Stimulated activated CD8-positive, alpha-beta memory T cell treated with anti-CD3 and anti-CD28 coated beads, Interleukin-7, amount 100 ng/mL, for 1 hour (primary cell): ENCODE measurements at places on chromosomes 12 and 14.

DNA sequence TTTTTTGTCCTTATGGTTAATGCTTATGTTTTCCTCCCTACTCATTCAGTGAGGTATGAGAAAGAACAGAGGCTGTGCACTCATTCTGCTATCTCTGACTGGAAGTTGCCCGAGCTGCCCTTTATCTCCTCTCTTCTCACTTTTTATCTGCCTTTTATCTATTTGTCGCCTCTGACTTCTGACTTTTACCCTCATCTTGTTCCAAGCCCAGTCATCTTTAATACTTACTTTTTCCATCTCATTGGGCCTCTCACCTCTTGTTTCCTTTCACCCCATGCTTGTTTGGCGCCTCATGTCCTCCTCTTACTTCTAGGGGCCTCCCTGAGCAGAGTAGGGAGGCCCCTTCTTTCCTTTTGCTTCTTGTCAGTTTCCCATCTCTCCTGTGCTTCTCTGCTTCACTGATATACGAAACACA lies 50.7 kb downstream of the DIP2B start:
- no peak for DNase-seq

- DNase-seq: no peak
Observed at GRCh38 chr12:67042697-67043131, 226.4 kb upstream of the CAND1 start.

DNA sequence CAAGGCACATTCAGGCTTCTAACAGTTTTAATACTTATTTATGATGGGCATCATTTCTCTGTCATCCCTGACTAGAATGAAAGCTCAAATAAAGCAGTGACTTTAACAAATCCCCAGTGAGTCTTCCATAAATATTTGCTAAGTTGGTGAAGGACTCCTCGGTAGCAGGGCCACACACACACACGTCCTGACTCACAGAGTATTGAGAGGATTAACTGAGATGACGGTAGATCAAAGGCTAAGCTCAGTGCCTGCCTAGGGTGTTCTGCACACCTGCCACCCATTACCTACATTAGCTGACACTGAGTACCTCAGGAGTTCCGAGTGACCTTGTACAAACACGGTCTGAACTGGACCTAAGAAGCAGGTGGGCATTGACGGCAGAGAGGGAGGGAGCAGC lies 197.3 kb upstream of the SFSWAP start:
- DNase-seq: no peak

DNA sequence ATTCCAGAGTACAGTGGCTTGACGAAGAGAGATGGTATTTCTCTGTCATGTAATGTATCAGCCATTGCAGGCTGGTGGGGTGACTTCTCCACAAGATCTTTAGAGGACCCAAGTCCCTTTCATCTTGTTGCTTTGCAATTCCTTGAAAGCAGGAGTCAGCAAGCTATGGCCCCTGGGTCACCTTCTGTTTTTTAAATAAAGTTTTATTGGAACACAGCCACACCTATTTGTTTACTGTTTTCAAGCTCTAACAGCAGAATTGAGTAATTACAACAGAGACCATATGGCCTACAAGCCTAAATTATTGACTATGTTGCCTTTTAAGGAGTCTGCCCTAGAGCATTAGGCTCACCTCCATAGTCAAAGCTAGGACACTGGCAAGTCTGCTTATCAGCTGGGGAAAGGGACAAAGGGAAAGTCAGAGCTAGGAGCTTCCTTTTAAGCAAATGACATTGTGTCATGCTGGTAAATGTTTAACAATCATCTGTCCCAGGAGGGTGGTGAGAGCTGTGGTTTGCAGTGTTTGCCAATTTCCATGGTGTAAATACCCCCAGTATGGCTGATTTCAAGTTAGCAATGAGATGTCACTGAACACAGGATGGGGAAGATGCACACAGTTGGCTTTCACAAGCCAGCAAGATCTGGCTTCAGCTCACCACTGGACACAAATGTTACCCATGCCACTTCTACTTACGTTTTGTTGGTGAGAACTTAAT lies 87.7 kb upstream of the PWP1 start:
- no peak for DNase-seq

GRCh38 chr12:107903341-107904061 lies 129.0 kb downstream of the ASCL4 start:
- no peak for DNase-seq

DNA sequence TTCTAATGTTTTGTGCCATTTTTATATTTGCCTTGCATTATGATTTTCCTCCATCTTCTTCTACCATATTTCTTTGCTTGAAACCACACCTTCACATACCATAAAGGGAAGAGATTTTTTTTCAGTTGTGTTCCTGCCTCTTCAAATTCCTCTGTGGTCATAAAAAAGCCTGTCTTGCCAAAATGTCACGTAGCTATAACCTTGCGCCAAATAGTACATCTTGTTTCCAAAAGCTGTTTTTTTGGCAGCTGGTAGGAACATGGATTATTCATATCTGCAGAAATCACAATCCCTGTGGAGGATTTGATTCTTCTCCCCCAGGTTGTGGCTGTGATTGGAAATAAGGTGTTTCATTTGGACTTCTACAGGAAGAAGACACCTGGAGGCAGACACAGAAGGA lies 133.6 kb upstream of the SLC35F4 start:
- no peak for DNase-seq

DNA sequence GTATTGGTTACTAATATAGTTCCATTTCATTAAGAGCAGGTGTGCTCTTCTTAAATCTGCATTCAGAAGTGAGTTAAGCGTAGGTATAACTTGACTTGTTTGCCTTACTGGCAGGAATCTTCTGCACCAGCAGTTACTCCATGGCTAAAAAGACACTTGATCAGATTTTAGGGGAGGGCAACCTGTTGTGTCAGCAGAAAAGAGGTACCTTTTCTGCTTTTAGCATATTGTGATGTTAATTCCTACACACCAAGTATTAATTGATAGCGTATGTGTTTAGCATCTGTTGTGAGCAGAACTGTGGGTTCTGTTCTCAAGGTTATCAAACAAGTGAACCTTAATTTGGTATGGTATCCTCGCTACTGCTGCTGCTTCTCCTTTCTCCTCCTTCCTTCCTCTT lies 38.3 kb downstream of the TTLL5 start:
- no peak for DNase-seq

- DNase-seq: no peak
Observed at GRCh38 chr12:84912198-84913128, at the start of gene SLC6A15. Gene SLC6A15, minus strand, starts transcription at chr12:84912799. Its CDS starts 20,679 bp downstream, at chr12:84892120.

GRCh38 chr14:70697701-70698100 lies 56.0 kb downstream of the TTC9 start:
- no peak for DNase-seq

- DNase-seq: no peak
Observed at GRCh38 chr12:117300174-117300573, 61.3 kb downstream of the NOS1 start.

DNA sequence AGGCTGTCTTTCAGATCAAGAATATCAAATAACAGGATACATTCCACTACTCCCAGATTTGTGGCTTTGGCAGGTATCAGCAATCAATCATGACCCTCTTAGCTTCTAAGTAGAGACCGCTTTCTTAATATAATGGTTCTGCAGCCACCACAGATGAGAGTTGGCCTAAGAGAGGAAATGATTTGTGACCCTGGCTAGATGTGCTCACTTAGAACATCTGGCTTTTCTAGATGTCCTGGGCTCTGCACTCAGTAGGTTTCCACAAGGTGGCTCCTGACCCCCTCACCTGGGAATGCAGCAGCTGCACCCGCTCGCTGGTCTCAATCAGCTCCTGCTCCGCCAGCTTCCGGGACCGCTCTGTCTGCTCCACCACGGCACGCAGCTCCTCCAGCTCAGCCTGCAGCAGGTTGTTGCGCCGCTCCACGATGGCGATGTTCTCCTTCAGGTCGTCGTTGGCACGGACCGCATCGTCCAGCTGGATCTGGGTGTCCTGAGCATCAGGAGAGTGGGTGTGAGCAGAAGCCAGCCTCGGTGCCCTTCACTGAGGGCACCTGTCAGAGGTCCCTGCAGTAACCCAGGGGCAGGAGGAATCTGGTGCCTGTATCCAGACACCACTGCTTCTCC lies 8.9 kb downstream of the CMTM5 start:
- no peak for DNase-seq

- DNase-seq: no peak
Observed at GRCh38 chr12:51202718-51203117, 15.1 kb downstream of the POU6F1 start.

GRCh38 chr12:613996-614395 lies 49.2 kb downstream of the NINJ2 start:
- DNase-seq: no peak

DNA sequence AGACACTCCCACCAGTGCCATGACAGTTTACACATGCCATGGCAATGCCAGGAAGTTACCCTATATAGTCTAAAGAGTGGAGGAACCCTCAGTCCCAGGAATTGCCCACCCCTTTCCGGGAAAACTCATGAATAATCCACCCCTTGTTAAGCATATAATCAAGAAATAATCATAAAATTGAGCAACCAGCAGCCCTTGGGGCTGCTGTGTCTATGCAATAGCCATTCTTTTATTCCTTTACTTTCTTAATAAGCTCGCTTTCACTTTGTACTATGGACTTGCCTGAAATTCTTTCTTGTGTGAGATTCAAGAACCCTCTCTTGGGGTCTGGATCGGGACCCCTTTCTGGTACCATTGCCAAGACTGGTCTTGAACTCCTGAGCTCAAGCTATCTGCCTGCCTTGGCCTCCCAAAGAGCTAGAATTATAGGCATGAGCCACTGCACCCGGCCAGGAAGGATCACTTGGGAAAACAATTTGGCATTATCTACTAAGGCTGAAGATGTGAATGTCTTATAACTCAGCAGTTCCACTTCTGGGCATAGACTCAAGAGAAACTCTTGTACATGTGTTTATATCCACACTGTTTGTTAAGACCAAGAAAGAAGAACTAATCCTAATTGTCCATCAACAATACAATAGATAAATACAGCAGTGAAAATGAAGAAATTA lies 35.9 kb upstream of the CEP83 start:
- DNase-seq: no peak

DNA sequence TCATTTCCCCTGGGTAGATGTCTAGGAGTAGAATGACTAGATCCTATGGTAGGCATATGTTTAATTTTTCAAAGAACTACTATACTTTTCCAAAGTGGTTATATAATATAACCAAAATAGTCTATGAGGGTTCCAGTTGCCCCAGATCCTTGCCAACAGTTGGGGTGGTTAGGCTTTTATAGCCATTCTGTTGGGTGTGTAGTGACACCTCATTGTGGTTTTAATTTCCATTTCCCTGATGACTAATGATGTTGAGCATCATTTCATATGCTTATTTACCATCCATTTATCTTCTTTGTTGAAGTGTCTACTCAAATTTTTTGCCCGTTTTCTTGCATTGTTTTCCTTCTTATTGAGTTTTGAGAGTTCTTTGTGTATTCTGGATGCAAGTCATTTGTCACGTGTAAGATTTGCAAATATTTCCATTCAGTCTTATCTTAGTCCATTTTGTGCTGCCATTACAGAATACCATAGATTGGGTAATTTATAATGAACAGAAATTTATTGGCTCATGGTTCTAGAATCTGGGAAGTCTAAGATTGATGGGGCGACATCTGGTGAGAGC lies 4.7 kb downstream of the SYNE2 start:
- DNase-seq: no peak

DNA sequence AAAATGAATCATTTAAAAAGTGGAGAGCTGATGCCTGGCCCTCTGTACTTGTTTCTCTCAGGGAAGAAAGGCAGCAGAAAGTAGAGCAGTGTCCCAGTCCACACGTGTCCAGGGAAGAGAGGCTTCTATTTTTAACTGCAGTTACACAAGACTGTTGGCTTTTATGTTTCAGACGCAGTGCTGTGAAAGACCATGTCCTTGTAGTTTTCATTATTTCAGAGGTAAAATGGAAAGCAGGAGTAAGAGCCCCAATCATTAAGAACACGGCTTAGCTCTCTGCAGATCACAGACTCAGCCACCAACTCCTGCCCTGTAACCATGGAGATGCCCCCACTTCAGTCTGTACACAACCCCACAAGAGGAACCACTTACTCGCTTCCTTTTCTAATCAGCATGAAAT lies 336.3 kb downstream of the DAD1 start:
- DNase-seq: no peak

DNA sequence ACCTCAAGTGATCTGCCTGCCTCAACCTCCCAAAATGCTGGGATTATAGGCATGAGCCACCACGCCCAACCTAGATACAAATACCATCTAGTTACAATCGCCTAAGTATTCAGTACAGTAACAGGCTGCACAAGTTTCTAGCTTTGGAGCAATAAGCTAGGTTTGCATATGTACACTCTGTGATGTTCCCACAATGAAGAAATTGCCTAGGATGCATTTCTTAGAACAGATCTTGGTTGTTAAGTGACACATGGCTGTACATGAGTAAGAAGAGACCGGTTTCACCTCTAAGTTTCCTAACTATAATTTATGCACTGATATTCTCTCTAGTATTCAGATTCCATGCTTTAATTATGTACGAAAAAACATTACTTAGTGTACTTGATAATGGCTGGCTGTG lies 5.4 kb upstream of the TUBA1C start:
- no peak for DNase-seq

DNA sequence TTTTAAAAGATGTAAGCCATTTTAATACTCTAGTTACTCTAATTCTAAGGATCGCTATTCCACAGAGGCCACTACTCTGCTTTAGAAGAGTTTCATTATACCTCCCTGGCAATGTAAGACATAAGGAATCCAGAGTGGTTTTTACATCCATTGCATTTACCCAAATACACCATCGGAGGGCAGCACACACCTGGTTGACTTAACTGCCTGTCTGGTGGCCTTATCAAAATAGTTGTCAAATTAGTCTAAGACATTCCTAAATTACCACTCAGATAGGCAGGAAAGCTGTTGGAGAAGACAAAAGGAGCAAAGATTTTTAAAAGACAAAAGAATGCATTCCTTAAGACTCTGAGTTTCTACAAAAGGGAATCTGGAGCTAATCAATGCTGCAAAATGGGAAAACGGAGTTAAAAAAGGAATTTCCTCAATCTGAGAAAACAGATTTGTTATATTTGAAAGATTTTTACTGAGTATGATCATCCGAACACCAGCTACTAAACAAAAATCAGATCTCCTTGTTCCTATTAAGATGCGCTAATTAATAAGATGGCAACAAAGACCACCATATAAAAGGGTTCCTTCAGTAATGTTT lies 33.8 kb upstream of the FGD4 start:
- DNase-seq: no peak

DNA sequence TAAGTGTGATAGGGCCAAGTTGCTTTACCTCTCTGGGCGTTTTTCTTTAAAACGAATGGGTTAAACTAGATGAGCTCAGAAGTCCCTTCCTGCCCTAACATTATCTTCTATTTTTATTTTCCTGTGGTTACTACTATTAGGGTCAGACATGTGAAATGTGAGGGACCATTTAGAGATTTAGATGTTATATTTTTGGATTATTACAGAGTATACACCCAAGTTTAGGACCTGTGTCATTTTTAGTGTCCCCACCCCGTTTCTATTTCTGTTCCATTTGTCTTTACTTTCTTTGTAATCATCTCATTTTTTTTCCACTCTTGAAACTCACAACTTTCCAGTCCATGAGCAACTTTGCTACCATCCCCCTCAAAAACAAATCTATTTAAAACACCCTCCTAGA lies 56.3 kb downstream of the SLC4A8 start:
- DNase-seq: no peak
